ENCODE measurements at places on chromosomes 3 and 15. TPM values are rescaled to one million over a fixed set of nuclear protein-coding genes. Genes with fewer than 3 reads are reported as not detected.
A peak's percentile ranks its signal among the peaks of the same experiment; 100 is the strongest.

SNX22 gene
- total RNA-seq, result 0.05 TPM

GRCh38 chr15:25859838-25860645, 3.1 kb downstream of the ATP10A start:
- no peak for DNase-seq

DNA sequence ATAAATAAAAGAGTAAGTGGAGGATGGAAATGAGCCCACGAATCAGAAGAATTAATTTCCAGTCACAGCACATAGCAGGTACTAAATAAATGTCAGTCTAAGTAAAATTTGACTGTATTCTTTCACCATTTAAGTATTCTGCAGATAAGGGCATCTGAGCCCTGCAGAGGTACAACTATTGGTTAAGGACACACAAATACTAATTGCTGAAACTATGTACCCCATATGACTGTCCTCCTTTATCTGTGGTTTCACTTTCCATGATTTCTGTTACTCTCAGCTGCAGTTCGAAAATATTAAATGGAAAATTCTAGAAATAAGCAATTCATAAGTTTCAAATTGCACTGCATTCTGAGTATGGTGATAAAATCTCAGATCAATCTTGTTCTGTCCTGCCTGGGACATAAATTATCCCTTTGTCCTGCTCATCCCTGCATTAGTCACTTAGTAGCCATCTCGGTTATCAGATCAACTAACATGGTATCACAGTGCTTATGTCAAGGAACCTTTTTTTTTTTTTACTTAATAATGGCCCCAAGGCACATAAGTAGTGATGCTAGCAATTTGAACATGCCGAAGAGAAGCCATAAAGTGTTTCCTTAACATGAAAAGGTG, 95.1 kb downstream of the LSAMP start:
- DNase-seq, result no peak

GAP43 gene
- not detected for total RNA-seq

- DNase-seq, result no peak
These were observed 43.9 kb upstream of the RAD18 start for GRCh38 chr3:9007213-9007612.

- no peak for DNase-seq
These were observed 244.2 kb downstream of the NAALADL2 start for GRCh38 chr3:175103298-175103697.

- no peak for DNase-seq
These were observed 46.5 kb downstream of the ACAA1 start for GRCh38 chr3:38090453-38090852.

MED12L gene
- not detected for total RNA-seq

GOLGA8O gene
- total RNA-seq, result not detected

DNA sequence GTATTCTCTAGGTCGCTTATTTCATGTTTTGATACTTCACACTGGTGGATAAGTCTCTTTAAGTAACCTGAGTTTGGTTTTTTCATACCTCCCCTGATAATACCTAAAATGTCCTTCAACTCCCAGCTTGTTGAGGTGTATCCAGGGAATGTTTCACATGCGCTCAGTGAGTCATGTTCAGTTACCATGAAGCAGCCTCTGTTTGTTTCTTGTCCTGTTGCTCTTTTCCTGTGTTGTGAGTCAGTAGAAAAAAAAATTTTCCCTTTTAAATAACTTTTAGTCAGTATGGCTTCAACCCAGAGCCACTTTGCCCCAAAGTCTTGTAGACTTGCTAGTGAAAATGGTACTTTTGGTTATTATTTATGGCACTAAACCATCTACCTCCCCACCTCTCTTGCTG, 278.4 kb upstream of the ZPLD1 start:
- peak; percentile 58 for DNase-seq

POTEB3 gene
- total RNA-seq, result not detected

DNA sequence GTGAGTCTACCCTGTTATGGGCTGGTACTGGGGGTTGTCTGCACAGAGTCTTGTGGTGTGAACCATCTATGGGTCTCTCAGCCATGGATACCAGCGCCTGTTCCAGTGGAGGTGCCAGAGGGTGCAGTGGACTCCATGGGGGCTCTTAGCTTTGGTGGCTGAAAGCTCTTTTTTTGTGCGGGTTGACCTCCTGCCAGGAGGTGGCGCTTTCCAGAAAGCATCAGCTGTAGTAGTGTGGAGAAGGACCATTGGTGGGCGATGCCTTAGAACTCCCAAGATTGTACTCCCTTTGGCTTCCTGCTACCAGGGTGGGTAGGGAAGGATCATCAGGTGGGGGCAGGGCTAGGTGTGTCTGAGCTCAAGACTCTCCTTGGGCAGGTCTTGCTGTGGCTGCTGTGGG, 602.6 kb downstream of the RSL24D1 start:
- DNase-seq, result no peak

- no peak for DNase-seq
These were observed 41.2 kb downstream of the BOC start for GRCh38 chr3:113252553-113252952.

GOLGA8A gene
- 3.4 TPM for total RNA-seq

All from SJSA1 (cell line).